Activated CD8-positive, alpha-beta T cell treated with anti-CD3 and anti-CD28 coated beads, Interleukin-2, amount 10 ng/mL, durations not matched to agents 7 days and 5 days (primary cell): ENCODE measurements at places on chromosomes 3 and 15.

DNA sequence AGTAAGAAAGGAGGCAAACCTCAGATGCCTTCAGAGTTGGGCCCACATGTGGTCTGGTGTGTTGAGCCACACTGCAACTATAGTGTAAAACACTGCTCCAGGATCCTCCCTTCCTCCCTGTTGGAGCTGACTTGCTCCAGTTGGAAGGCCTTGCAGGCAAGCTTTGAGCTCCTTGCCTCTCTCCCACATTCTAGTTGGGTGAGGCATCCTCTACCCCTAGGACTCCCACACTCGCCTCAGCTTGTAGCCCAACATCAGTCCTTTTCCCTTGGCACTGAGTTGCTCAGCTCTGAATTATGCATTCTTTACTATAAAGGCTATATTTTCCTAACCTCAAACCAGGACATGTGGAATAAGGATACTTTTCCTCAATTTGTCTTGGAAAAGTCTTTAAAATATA lies 143.9 kb downstream of the NECTIN3 start:
- no peak for DNase-seq

DNA sequence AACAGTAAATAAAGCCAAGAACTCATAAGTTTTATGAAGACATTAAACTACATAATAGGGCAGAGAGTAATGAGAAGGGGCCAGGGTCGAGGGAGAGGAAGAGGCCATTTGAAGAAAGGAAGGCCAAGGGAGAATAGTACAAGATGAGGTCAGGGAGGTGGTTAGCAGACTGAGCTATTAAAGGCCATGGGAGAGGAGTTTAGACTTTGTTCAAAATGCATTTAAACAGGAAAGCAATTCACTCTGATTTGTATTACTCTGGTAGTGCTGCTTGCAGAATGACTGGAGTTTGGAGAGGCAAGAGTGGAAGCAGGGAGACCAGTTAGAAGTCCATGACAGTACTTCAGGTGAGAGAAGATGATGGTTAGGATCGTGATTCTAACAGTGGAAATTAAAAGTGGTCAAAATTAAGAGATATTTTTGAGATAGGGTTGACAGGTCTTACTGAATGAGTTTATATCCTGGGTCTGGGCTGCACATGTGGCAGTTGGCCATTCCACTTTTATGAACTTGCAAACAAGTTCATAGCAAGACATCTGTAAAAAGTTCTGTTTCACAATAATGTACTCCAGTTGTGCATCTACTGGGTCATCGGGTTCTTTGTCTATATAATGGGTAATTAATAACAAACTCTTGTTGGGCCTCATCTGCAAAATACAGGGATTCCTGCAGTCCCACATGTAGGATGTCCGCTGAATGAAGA lies 16.3 kb downstream of the PPP2R3A start:
- DNase-seq: no peak

- no peak for DNase-seq
Measured at GRCh38 chr3:168398371-168399025, 302.8 kb upstream of the GOLIM4 start.

- no peak for DNase-seq
Measured at GRCh38 chr3:184679056-184679816, 32.6 kb downstream of the MAGEF1 start.

DNA sequence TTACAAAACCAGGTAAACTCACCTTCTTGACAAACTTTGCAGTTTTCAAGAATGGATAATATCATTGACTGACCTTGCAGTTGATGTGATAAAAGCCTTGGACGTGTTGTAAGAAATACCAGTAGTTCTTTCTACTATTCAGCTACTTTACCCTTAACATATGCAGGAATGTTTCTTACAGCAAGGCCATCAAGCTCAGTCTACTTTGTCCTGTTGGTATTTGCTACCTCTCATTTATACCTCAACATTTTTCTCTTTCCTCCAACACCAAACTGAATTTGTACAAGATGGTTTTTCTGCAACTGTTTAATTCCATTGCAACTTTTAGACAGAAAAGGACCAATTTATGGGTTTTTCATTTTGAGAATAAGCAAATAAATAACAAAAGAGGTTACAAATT lies 147.4 kb upstream of the BCHE start:
- DNase-seq: no peak

DNA sequence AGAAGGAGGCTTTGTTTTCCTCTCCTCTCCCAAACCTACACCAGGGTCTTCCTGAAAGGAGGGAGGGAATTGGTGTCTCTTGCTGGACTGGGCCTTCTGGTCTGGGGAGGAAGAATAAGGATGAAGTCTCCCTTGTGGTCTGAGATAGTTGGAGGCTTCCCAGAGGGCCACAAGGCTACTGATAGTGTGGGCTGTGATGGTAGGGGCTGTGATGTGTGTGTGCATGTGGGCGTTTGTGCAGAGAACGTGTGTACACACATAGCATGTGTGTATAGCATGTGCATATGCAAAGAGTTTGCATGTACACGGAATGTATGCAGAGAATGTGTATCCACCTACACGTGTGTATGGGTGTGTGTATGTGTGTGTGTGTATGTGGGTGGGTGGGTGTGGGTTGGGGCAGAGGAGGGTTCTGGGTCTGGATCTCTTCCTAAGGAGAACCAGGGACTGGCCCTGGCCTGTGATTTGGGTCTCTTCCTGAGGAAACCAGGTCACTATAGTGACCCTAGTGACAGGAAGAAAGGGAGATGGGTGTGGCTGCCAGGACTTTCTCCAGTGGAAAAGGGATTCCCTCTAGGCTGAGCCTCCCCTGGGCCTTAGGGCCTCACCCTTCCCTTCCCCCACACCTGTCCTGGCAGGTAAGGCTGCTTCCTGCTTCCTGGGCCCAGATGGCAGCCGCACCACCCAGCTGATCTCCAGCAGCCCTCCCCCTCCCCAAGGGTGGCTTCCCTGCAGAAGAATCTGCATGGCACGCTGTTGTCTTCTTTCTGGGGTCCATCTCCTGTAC lies 1.7 kb downstream of the FLNB start:
- no peak for DNase-seq

DNA sequence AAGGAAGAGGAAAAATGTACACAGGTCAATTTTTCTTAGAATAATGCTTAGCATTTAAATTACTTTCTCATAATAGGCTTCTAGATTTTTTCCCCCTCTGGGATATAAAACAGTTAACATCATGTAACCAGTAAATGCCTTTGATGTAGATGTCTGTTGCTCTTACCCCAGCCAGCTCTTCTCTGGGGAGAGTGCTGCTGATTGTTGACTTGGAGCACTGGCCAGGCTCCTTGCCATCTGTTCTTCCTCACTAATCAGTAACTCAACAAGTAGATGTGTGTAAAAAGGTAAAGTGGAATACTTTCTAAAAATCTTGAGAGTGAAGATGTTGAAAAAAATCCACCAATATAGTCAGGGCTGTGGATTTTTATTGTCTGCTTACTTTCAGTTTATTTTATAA lies 42.2 kb downstream of the RIOX2 start:
- no peak for DNase-seq

DNA sequence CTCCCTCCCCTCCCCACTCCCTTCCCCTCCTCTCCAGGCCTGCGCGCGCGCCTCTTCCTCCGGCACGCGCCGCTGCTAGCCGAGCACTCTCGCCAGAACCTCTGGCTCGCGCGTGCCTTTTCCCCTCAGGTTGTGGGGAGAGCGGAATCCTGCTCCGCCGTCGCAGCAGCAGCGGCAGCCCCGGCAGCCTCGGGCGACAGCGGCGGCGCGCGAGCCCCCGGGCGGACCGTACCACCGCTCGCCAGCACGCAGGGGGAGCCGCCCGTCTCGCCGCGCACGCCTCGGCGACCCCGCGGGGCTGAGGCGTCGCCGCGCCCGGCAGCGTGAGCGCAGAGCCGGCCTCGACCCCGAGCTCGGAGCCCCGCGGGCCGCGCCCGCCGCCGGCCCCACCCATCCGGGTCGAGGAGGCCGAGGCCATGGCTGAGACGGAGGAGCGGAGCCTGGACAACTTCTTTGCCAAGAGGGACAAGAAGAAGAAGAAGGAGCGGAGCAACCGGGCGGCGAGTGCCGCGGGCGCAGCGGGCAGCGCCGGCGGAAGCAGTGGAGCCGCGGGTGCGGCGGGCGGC lies at the start of gene CDV3:
TSS of gene CDV3 (plus strand) at position 58 of the 566 bp plus-strand sequence. CDS start at position 417, 359 bp downstream.
- DNase-seq: no peak

DNA sequence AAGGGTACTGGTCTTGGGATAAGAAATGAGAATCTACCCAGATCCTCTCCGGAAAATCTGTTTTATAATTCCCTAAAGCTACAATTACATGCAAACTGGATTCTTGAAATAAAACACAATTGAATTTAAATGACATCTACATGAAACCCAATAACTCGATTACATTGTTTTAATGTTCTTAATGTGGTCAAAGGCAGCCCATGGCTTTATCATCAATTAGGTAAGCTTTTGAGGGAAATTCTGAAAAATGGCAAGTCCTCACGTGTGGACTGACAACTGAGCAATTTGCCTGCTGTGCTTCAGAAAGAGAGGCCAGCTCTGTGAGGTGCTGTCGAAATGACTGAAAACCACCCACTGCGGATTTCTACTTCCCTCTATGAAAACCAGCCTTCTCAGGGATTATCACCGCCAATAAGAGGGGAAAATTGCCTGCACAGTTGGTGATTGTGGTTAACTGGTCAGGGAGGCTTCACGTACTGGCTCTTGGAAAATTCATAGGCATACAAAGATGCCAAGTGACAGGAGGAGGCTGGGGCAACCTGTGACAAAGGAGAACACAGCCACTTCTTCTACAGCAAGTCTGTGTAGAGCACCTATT lies 200.8 kb upstream of the SLCO3A1 start:
- no peak for DNase-seq

GRCh38 chr3:77707281-77707680 lies 667.4 kb downstream of the ROBO2 start:
- DNase-seq: no peak
